Fibroblast of the aortic adventitia (primary cell): ENCODE measurements at places on chromosomes 11 and 22. TPM values are rescaled to one million over a fixed set of nuclear protein-coding genes. Genes with fewer than 3 reads are reported as not detected.

Gene UCP3
- total RNA-seq: 0.54 TPM in 1 of 2 replicates, not detected in the other

Gene SERPING1
- total RNA-seq: 64.9 and 77.0 TPM in 2 replicates

Gene CEND1
- 0.65 and 1.2 TPM in 2 replicates for total RNA-seq

Gene ANAPC15
- total RNA-seq: 24.5 and 49.5 TPM in 2 replicates

Gene DNAJB13
- not detected in 2 replicates for total RNA-seq

Gene HORMAD2
- not detected in 2 replicates for total RNA-seq

Gene RASSF10
- not detected in 2 replicates for total RNA-seq
